Smooth muscle cell of the coronary artery (primary cell): ENCODE measurements at places on chromosomes 5 and 9. TPM values are rescaled to one million over a fixed set of nuclear protein-coding genes. Genes with fewer than 3 reads are reported as not detected.

GAPT gene
- not detected in 2 replicates for total RNA-seq

ENTREP1 gene
- under 0.01 and 0.23 TPM in 2 replicates for total RNA-seq

UAP1L1 gene
- total RNA-seq: 12.3 and 12.9 TPM in 2 replicates

SCGB3A2 gene
- 0.15 TPM in 1 of 2 replicates, not detected in the other for total RNA-seq

RUFY1 gene
- 42.7 and 47.3 TPM in 2 replicates for total RNA-seq

INSYN2B gene
- total RNA-seq: 3.3 and 4.0 TPM in 2 replicates

SLIT3 gene
- 27.8 and 53.4 TPM in 2 replicates for total RNA-seq

SOHLH1 gene
- not detected in 2 replicates for total RNA-seq
